SK-N-SH (cell line): ENCODE measurements at places on chromosomes 6 and 20. TPM values are rescaled to one million over a fixed set of nuclear protein-coding genes. Genes with fewer than 3 reads are reported as not detected.
A peak's percentile ranks its signal among the peaks of the same experiment; 100 is the strongest.

- DNase-seq = no peak
Observed at GRCh38 chr6:120876424-120876823, 457.9 kb downstream of the TBC1D32 start.

DNA sequence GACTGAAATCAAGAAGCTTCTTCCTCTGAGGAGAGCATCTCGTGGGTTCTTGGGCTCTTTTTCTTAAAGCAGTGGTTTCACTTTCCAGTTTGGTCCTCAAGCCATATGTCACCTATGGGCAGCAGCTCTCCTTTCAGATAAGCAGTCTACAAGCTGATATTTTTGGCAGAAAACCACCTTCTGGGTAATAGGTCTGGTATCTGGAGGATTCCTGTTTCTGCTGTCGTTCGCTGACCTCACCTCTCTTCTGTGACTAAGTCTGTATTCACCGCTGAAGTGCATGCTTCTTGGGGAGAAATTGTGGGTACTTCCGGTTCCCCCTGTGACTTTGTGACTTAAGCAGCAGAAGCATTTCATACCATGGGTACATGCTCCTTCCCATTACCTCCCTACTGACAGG is 193.6 kb downstream of the EDN1 start:
- no peak for DNase-seq

- peak; percentile 12 for DNase-seq
Observed at GRCh38 chr6:82712826-82713225, 349.2 kb downstream of the TPBG start.

DNA sequence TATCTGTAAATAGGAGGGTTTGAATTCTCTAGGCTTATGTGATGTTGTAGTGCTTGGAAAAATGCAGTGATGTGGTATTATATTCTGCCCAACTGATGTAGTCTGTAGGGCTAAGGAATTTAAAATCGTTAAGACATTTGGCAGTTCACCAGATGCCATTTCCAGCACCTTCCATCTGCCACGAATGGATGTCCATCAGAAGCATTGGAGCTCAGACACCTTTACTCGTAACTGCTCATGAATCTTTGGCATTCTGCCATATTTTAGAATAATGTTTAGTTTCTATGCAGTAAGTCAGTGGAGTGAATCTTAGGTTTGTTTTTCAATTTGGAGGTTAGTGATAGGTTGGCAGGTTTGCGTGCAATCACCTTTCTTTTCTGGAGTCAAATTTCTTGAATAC is 2.4 kb upstream of the SYTL3 start:
- no peak for DNase-seq

- no peak for DNase-seq
Observed at GRCh38 chr6:34600101-34600500, 44.0 kb upstream of the SPDEF start.

DNA sequence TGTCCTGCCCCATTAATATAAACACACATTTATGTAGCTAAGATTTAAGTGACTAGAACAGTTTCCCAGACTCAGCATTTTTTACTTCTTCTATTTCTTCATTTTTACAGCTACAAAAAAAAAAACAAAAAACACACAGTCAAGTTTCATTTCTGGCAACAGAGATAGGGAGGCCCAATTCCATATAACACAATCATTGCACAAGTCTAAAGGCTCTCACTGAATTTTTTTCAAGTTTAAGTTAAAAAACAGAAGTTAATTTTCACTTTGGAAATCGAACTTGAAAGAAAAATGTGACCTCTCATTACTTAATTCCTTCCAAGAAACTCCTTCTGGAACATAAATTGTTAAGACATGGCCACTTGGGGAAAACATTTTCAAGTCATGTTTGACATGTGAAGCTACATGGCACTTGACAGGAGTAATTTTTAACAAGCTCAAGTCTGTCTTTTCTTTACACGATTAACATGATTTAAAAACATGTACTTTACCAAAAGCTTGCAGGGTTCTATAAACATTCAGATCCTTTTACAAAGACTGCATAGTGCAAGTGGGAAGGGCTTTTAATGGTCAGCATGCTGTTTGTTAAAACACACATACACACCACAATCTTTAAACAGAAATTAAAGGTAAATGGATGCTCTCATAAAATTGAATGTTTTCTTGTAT is 100.1 kb upstream of the CCDC28A start:
- no peak for DNase-seq

- no peak for DNase-seq
Observed at GRCh38 chr6:105220186-105220585, 40.4 kb upstream of the POPDC3 start.

GRCh38 chr6:130620338-130620781 is 206.8 kb upstream of the SMLR1 start:
- no peak for DNase-seq

GRCh38 chr6:155510879-155511278 is 55.2 kb upstream of the NOX3 start:
- DNase-seq = no peak

- no peak for DNase-seq
Observed at GRCh38 chr6:14727494-14728395, 518.1 kb upstream of the JARID2 start.

GRCh38 chr20:31945785-31946184 is 6.1 kb downstream of the PDRG1 start:
- DNase-seq = no peak

GRCh38 chr6:111445861-111446267 is 37.2 kb downstream of the REV3L start:
- DNase-seq = no peak

- no peak for DNase-seq
Observed at GRCh38 chr6:4935486-4935885, 68.4 kb downstream of the RPP40 start.

DNA sequence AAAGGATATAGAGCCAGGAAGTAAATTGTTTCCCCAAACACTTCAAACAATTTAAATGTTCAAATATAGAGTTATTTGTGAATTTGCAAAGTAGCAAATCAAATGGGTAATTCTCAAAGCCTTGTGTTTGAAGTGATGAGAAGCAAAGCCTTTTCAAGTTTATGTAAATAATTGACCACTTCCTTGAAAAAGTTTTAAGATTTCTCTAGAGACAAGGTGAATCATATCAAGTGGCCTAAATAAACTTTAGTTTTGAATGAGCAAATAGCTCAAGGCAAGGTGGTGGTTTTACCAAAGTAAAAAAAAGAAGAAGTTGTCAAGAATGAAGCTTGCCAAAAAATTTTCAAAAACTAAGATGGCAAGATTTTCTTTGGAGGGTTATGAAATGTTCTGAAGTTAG is 42.6 kb upstream of the IFNGR1 start:
- DNase-seq = no peak

- no peak for DNase-seq
Observed at GRCh38 chr6:135811644-135812526, 39.6 kb upstream of the PDE7B start.

- DNase-seq = no peak
Observed at GRCh38 chr6:31711233-31711632, 3.9 kb upstream of the LY6G6D start.

DNA sequence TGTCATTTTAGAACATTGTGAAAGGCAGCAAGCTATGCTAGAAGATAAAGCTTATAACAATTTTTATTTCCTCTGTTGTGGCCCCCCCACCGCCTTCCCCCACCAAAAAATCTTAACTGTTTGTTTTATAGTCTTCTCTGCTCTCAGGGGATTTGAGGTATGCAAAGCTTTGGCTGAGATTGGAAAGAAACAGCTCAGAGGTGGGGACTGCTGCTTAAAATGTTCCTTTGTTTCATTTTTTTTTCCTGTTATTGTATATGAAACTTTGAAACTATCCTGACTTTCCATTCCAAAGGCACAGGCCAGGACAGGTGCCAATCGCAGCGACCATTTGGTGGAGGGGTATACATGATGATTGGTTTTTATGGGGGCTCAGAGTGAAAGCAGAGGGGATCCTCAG is 114.7 kb upstream of the PHACTR1 start:
- no peak for DNase-seq

- DNase-seq = no peak
Observed at GRCh38 chr20:2230726-2231488, 64.9 kb upstream of the TGM3 start.

Gene ANKEF1
- 2.3 and 2.9 TPM in 2 replicates for polyA plus RNA-seq

Gene C6orf58
- 0.07 TPM in 1 of 2 replicates, not detected in the other for polyA plus RNA-seq

Gene ENPP4
- polyA plus RNA-seq = 0.05 and 0.11 TPM in 2 replicates

Gene PI16
- 0.02 TPM in 1 of 2 replicates, not detected in the other for polyA plus RNA-seq

Gene CLIC5
- 0.03 TPM in 1 of 2 replicates, not detected in the other for polyA plus RNA-seq
